Mesothelial cell of epicardium (in vitro differentiated cells): ENCODE measurements at places on chromosomes 4 and X. TPM values are rescaled to one million over a fixed set of nuclear protein-coding genes. Genes with fewer than 3 reads are reported as not detected.

NEUROG2 gene
- not detected in 3 replicates for total RNA-seq

ACTRT1 gene
- total RNA-seq, result not detected in 3 replicates

SMARCA1 gene
- 116 TPM in 3 replicates for total RNA-seq

LRCH2 gene
- total RNA-seq, result 29.1 to 29.5 TPM (median 29.4 TPM) in 3 replicates

RTL3 gene
- not detected in 3 replicates for total RNA-seq
